ENCODE measurements at places on chromosomes 5 and 9.

GRCh38 chr5:93582677-93583438 lies at the start of gene NR2F1:
TSS of gene NR2F1 (plus strand) at chr5:93583222. CDS start at chr5:93585024, 1,802 bp downstream.
- no peak for DNase-seq

DNA sequence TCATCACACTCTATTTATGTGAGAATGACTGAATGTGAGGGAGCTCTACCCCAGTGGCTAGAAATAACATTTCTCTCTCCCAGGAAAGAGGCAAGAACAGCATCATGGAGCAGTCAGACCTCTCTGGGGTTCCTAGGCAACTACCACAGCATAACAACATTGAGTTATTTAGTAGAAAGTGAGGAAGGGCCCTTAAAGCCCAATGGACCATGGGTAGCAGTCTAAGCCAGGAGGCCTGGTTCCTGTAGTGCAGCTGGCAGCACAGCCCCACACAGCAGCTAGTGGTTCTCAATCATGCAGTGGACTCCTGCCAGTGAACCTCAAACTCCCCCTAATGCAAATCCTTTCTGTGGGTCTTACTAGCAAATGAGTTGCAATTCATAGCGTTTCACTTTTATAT lies 55.3 kb downstream of the SPEF2 start:
- DNase-seq, result no peak

DNA sequence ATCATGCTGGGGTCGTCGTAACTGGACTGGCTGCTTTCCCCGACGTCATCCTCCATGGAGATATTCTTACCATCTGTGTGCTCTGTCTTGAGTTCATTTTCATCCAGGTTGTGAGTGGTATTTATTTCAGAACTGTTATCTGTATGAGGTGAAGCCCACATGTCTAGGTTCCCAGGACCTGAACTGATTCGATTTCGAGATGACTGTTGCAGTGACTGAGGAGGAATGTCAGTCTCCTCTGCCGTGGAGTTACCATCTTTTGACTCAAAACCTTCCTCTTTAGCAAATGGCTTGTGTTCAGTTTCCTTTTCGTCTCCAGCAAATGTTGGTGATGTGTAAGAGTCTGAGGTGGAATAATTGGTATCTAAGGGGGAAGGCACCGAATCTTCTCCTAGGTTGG lies 55.2 kb upstream of the PCA3 start:
- no peak for DNase-seq

- DNase-seq, result no peak
Observed at GRCh38 chr9:123832858-123833650, 96.9 kb downstream of the DENND1A start.

DNA sequence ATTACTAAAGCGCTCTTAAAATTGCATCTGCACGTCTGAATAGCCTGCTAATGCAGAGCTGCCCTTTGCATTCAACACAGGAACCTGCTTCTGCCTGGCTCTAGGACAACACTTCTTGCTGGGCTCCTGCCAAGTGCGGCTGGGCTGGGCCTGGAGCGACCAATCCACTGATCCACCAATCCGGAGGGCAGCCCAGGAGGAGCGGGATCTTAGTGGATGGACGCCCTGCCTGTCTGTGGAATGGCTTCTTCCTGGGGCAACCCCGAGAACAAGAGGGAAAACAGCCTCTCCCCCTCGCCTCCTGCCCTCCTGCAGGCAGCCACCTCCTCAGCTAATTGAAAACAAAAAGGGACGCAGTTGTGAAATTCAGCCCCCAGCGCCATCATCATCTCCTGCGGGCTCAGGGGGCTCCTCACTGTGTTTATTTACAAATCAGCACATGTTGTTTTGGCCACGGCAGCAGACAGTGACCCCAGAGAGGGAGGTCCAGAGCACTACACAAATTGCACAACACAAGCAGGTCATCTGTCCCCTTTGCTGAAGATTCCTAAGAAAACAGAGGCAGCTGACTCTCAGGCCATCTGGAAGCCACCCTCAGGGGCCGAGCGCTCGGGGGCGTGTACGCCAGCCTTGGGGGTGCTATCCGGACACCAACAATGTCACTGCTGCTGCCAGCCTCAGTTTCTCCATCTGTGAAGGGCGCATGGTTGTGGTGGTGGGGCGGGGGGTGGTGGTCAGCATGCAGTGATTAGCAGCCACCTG lies 57.3 kb downstream of the GADD45G start:
- DNase-seq, result no peak

Data from stimulated activated CD4-positive, alpha-beta T cell treated with anti-CD3 and anti-CD28 coated beads, TNF-alpha, amount 100 ng/mL, for 4 hours (primary cell).